ENCODE measurements at places on chromosomes 2 and 18.

GRCh38 chr2:181058378-181059269 lies 78.2 kb downstream of the UBE2E3 start:
- DNase-seq, result no peak

GRCh38 chr2:20362701-20363435 lies 12.2 kb upstream of the PUM2 start:
- DNase-seq, result no peak

DNA sequence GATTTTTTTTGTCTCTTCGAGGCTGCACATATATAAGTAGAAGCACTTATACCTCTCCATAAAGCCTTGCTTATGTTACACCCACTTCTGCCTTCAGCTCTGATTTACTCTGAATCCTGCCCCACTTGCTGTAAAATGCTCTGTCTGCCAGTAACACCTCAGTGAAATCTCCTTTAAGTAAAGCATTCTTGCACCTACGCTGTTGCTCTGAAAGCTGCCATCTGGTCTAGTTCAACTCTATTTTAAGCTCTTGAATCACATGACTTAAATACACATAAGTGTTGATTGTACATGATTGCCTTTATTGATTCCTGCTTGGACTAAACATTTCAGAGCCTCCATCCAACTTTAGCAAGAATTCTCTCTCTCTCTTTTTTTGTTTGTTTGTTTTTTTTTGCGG lies 609.0 kb upstream of the CELF4 start:
- no peak for DNase-seq

DNA sequence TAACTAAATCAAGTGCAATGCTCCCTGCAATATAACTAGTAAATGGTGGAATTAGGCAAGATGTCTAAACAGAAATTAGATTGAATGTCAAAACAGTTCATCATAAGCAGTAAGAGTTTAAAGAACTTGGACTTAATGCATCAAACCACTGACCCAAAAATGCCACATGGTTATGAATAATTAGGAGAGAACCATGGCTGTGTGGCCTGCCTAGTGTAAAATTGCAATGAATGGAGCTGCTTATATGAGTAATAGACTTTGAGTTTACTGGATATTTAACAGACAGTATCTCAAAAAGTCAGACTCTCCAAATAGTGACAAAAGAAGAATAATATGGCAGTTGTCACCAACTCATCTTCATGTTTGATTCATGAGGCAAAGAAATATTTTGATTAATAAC lies 101.6 kb upstream of the COL5A2 start:
- DNase-seq, result no peak

GRCh38 chr2:165068487-165068757 lies 113.1 kb upstream of the SLC38A11 start:
- no peak for DNase-seq

DNA sequence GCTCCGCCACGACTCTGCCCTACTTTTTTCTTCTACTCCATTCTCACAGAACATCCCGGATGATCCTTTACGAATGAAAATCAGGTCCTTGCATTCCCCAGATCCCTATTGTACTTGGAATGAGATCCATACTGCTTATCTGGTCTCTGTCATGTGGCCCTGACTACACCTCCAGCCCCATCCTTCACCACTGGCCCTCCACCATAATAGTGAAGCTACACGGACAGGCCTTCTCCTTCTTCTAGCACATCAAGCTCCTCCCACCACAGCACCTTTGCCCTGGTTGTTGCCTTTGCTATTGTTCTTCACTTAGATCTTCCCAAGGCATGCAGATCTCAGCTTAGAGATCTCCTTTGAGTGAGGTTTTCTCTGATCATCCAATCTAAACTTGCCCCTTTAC lies 20.1 kb upstream of the RMDN2 start:
- no peak for DNase-seq

DNA sequence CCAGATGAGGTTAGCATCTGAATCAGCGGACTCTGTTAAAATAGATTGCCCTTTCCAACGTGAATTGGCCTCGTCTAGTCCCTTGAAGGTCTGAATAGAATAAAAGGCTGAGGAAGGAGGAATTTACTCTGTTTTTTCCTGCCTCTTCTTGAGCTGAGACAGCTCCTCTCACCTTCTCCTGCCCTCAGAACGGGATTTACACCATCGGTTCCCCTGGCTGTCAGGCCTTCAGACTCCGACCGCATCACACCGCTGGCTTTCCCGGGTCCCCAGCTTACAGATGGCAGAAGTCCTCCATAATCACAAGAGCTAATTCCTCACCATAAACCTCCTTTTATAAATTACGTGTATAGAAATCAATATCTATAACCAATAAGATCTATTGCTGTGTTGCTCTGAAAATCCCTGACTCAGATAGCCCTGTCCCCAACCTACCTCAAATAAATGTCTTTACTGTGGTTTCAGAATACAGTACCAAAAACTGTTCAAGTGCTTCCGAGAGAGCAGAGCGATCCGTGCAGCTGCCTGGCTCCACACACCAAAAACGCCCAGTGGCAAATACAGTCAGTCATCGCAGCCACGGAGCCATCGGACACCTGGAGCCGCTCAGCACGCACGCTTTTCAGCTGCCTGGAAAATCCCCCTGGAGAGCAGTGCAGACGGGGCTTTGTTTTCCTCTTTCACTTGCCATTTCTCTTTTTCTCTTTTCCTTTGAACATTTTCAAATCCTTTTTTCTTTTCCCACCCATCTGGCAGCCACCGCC lies 196.9 kb downstream of the NRP2 start:
- DNase-seq, result no peak
